Activated CD4-positive, alpha-beta T cell treated with anti-CD3 and anti-CD28 coated beads, Interleukin-2, amount 50 U/mL, for 16 hours (primary cell): ENCODE measurements at places on chromosomes 6 and 20.

GRCh38 chr6:160029525-160029924, 60.6 kb downstream of the IGF2R start:
- DNase-seq = no peak

DNA sequence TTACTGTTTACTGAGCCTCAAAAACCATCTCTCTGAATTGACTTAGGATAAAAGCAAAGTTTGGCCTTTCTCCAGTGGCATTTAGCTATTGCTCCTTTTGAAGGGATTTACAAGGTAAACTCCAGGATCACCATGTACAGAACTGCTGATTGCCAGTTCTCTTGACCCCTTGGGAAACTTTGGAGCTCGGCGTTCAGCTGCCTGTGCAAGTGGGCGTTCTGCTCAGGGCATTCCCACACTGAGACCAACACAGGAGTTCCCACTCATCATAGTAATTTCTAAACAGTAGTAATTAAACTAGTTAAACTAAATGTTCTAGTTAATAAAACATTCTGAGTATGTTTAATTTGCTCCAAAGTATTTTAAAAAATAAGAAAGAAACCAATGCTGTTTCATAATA, 14.9 kb downstream of the KCNQ5 start:
- DNase-seq = no peak

DNA sequence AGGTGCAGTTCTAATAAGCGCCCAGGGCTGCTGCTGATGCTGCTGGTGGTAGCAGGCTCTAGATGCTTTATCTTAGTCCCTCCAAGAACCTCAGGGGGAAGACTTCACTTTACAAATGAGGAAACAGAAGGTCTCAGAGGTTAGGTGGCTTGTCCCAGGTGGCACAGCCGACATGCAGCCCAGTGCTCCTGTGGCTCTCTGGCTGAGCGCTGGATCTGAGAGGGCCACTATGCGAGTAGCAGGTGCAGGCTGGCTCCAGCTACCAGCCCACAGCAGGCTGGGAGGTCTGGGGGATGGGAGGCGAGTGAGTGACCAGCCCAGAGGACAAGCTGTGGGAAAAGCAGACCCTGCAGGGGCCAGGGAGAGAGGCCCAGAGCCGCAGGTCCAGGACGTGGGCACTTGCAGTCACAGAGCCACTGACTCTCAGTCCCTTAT, 90.9 kb downstream of the PRND start:
- DNase-seq = peak; percentile 23

DNA sequence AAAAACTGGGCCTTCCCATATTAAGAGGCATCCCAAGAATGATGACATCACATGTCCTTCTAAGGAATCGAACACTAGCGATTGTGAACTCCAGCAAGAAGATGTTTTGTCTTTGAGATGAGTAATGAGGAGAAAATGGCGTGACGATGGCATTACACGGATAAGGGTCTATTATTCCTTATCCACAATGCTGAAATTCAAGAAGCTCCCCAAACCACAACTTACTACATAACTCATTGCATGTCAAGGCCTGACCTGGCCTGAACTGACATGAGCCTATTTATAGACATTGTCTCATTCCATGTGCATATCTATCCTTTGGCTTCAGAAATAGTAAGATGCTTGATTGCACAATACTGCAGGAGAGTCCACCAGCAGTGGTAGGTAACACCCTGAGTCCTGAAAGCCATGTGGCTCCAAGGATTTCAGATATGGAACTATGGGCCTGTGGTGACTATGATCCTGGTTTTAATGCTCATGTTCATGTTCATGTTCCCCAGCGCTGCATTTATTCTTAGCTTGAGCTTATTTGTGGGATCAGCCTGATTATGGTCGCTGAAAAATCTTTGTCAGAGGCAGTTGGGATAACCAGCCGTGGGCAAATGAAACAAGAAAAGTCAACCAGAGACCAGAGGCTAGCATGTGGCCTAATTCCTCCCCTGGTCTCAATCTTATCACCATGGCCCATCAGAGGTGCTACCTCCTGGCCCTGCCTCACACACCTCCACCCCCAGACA, 183.2 kb upstream of the JARID2 start:
- no peak for DNase-seq

DNA sequence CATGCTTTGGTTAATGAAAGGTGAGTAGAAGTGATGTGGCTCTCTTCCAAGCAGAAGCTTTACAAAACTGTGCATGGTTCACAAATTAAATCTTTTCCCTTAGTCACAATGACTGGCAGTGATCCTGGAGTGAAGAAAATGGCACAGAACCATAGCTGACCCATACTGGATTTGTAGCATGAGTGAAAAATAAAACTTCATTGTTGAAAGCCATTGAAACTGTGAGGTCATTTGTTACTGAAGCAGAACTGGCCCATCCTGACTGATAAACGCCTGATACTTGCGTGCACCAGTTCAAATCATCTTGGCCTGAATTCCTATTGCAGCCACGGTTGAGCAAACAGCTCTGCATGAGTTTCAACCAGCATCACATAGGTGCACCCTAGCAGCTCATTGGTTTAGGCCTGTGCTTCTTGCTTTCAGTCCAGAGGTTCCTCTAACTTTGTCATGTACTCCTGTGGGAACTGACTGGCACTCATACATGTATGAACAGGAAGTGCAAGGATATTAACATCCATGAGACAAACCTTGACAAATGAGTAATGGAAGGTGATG, 40.5 kb downstream of the SAMD5 start:
- DNase-seq = no peak
